Memory B cell (primary cell): ENCODE measurements at places on chromosomes 12 and 14.
A peak's percentile ranks its signal among the peaks of the same experiment; 100 is the strongest.

- DNase-seq = no peak
Observed at GRCh38 chr14:101600336-101600890, 39.1 kb downstream of the DIO3 start.

DNA sequence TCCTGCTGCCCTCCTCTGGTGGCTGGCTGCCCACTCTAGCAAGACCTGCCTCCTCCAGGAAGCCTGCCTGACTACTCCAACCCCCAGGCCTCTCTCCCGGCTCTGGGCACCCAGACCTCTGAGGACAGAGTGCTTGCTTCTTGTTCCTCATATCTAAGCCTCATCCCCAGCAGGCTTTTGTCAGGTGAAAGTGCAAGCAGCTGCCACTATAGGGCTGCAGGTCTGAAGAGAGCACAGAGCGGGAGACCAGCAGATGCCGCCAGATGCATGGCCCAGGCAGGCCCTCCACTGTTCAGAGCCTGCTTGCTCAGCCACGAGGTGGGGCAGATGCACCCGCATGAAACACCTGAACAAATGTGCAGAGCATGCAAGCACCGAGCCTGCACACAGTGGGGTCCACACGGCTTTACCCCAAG, 73.0 kb downstream of the SERPINA3 start:
- DNase-seq = no peak

- no peak for DNase-seq
Observed at GRCh38 chr14:58863661-58864345, 226.0 kb downstream of the DACT1 start.

DNA sequence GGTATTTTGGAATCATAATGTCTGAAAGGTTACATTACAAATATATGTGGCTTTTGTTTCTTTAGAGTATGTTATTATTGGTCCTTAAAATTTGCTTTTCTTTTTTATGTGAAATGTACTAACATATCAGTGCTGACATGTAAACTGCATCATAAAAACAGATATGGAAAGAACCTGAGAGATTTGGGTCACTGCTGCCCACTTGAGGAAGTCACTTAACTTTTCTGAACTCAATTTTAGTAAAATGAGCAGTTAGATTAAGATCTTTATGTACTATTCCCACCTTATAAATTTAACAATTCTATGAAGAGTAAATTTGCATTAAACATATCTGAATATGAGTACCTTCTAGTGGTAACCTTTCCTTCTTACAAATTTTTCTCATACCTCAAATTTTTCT, 7.5 kb downstream of the PTGR2 start:
- DNase-seq = no peak

- no peak for DNase-seq
Observed at GRCh38 chr12:22334410-22335100, at the start of gene ST8SIA1. TSS of gene ST8SIA1 (minus strand) at chr12:22334707. CDS start at chr12:22334232, 475 bp downstream.

GRCh38 chr12:25014961-25015360, 66.1 kb upstream of the BCAT1 start:
- DNase-seq = no peak

- no peak for DNase-seq
Observed at GRCh38 chr14:104267895-104268294, 129.5 kb downstream of the KIF26A start.

DNA sequence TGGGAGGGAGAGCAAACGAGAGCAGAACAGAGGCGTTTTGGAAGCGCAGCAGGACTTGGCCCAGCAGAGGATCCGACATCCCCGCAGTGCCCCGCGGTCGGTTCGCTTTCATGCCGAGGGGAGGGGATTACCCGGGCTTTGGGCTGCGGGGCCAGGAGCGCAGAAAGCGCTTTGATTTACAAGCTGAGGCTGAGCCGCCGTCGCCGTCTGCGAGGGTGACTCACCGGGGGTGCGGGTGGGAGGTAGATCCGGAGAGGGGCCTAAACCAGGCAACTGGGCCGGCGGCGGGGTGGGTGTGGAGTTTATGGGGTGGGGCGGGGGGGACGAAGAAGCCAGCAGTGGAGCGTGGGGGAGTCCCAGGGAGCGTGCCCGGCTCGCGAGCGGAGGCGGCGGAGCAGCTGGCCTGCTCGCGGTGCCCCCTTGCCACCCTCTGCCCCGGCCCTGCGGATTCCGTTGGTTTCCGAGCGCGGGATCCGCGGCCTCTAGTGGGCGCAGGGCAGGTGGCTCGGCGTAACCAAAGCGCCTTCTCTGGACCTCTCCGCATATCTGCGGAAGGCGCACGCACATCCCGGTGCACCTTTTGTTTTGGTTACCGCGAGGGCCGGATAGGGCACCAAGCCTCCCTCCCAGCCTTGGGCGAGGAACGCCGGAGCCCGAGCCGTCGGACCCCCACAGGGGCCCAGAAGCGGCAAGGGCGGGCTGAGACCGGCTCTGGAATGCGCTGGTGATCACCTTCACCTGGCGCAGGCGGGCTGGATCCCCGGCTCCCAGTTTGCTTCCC, 2.6 kb downstream of the SIX4 start:
- DNase-seq = peak; percentile 30

DNA sequence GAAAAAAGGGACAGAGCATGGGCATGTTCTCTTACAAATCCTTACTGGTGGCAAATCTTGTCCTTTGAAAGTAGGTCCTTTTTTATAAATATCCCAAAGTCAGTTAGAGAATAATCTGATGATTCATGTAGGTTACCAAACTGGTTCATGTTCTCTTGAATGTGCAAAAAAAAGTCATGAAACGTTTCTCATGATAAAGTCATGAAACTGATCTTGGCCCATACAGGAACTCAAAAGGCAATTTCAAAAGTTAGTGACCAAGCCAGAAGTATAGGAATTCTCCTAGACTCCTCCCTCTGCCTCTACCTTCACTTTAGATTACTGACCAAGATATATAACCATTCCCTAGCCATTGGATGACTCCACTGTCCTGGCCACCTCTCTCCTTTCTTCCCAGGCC, 27.3 kb upstream of the SPTSSA start:
- no peak for DNase-seq

DNA sequence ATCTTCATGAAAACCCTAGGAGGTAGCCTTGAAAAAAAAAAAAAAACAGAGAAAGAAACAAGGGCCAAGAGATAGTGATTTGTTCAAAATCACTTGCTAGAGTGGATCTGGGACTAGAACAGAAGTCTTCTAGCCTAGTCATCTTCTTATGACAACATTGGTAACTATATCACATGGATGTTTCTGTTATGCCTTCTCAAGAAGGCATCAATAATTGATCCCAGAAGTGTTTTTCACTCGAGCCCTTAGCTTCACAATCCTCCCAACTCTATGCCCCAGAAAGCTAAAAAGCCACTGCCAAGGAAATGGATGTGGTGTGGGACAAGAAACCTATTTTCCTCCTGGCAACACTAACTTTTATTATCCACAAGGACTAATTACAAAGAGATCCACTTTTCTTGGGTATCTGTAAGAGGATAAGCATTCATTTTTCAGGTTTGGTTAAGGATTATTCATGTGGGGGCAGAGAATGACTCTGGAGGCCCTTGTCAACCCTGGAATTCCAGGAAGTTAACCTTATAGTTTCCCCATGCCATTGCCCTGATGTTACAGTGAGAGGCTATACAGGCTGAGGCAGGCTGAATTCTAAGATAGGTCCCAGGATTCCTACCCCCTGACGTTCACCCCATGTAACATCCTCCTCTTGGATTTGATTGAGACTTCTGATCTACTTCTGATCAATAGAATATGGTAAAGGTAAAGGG, 67.7 kb upstream of the CPM start:
- DNase-seq = no peak

- peak; percentile 33 for DNase-seq
Observed at GRCh38 chr12:57865084-57865751, 18.7 kb upstream of the CTDSP2 start.

GRCh38 chr14:67940486-67941455, 121.2 kb downstream of the RAD51B start:
- DNase-seq = no peak

DNA sequence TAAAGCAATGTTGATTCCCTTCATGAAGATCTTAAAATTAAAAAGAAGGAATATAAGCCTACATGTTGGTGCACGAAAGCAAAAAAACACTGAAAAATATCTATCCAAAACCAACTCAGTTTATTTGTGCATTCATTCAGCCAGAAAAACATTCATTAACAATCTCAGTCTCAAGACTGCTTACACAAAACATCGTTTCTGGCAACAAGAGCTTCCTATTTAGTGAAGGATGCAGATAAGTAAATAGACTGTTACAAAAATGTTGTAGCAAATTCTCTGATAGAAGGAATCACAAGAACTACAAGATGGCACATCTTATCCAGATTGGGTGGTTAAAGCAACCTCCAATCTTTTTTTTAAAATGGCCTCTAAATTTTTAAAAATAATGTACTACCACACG, 69.7 kb upstream of the DCN start:
- no peak for DNase-seq

DNA sequence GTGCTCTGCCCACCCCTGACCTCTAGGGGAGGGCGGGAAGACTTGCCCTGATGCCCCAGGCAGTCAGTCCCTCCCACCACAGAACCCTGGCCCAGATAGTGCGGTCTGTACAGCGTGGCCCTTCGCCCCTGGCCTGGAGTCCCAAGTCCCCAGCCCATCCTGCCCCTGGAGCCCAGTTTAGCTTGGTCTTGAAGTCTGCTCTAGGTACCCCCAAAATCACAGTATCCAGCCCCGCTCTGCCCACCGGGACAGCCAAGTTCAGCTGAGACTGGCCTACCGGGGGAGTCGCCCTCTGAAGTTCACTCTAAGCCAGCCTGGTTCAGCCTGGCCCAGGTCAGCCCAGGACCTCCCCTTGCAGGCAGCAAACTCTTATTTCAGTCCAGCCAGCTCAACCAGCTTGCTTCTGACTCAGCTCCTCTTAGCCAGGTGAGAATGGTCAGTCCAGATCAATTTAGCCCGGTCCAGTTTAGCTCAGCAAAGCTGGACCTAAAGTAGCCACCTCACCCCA, 75.9 kb downstream of the TMEM121 start:
- no peak for DNase-seq

GRCh38 chr12:27828196-27828595, 48.2 kb upstream of the MANSC4 start:
- no peak for DNase-seq

- DNase-seq = no peak
Observed at GRCh38 chr12:113850309-113851056, 115.6 kb downstream of the RBM19 start.

DNA sequence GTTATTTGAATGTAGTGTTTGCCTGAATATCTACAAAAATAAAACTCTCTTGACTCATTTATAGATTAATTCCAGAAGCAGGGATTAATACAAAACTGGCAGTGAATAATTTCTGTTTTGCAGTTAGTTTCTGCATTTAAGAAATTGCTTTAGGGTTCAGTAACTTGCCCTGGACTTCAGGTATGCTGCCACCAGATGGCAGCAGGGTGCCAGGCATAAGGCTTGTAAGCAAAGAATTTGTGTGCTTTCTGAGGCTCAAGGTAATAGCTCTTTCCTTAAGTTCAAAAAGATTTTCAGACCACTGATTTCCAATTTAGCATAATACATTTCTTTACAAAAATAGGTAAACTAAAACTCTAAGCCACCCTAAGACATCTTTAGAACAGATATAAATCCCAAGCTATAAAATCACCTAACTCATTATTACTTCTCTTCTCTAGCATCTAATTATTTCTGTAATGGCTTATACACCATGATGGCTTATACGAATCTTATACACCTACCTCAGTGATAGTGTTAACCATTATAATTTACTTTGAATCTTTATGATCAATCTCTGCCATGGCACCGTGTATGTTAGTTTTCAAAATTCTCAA, 398.3 kb downstream of the APAF1 start:
- DNase-seq = peak; percentile 14

- DNase-seq = no peak
Observed at GRCh38 chr14:37707716-37708115, 112.3 kb downstream of the TTC6 start.

DNA sequence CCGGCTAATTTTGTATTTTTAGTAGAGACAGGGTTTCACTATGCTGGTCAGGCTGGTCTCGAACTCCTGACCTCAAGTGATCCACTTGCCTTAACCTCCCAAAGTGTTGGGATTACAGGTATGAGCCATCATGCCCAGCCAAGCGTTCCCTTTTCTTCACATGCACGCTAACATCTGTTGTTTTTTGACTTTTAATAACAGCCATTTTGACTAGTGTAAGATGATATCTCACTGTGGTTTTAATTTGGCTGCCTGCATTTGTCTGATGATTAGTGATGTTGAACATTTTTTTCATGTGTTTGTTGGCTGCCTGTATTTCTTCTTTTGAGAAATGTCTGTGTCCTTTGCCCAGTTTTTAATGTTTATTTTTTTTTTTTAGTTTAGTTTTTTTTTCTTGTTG, 10.2 kb upstream of the YARS2 start:
- DNase-seq = no peak

DNA sequence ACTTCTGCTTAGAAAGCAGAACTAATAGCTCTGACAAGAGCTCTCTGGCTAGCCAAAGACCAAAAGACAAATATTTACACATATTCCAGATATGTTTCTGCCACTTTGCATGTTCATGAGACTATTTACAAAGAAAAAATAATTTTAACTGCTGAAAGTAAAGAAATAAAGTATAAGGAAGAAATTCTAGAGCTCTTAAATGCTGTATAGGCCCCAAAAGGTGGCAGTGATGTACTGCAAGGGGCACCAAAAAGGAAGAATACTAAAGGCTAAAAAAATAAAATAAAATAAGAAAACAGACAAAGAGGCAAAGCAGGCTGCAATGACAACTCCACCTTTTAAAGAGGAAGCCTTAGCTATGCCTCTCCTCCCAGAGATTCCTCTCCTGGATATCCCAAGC, 23.0 kb downstream of the KLRK1 start:
- no peak for DNase-seq

DNA sequence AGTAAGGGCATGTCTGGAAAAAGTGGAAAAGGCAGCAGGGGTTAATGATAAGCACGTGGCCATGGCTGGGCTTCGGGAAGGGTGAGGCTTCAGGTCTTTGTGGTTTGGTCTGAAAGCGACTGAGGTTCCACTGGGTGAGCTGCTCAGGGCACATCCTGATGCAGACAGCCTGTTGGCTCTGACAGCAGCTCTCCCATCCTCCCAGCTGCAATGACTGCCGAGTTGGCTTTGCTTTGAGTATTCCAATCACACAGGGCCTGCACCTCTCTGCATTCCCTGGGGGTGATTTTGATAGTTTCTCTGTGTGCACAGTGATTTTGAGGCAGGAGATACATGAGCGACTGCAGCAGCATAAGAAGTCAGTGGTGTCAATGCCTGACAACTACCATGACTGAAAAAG, 390.7 kb downstream of the APAF1 start:
- no peak for DNase-seq

DNA sequence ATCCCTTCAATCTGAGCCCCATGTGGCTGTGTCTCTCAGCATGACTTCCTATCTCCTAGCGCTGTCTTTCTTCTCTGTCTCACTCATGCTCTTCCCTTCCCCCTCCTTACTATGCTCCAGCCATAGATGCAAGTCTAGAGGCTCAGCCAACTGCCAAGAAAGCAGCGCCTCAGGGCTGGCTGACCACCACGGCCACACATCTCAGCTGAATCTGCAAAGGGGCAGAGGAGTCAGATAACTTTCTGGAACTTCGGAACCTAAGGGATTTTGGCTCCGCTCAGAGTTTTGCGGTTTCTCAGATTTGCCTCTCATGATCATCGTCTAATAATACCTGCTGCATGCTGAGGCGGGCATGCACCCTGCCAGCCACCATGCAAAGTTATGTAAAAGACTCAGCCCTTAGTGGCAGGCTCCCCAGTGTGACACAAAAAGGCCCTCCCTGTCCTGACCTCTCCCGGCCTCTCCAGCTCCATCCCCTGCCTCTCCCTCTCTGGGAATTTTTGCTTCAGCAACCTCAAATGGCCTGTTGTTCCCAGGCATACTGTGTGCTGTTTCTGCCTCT, 5.0 kb upstream of the FGF6 start:
- DNase-seq = no peak

- no peak for DNase-seq
Observed at GRCh38 chr14:21199611-21200560, 44.0 kb upstream of the OR5AU1 start.
